SK-MEL-5 (cell line): ENCODE measurements at places on chromosomes 3 and 15. TPM values are rescaled to one million over a fixed set of nuclear protein-coding genes. Genes with fewer than 3 reads are reported as not detected.

The DNASE1L3 gene
- total RNA-seq: 1.3 TPM in 1 of 2 replicates, not detected in the other

DNA sequence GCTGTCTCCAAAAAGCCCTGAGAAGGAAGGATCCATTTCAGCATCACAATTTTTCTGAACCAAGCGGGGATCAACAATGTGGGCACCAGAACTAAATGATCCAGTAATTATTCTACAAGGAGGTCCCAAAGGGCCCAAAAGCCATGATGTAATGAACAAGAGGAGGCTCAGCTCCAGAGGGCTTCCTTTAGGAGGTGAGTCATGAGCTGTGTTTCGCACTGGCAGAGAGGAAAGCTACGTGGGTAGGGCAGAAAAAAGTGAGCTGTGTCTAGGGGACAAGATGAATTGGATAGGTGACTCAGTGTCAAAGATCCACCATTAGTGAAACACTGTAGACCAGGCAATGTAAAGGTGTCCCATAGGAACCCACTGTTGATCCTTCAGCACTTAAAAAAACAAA is 113.4 kb downstream of the RORA start:
- no peak for DNase-seq

GRCh38 chr3:156664831-156665178 is 9.6 kb upstream of the TIPARP start:
- DNase-seq: no peak

DNA sequence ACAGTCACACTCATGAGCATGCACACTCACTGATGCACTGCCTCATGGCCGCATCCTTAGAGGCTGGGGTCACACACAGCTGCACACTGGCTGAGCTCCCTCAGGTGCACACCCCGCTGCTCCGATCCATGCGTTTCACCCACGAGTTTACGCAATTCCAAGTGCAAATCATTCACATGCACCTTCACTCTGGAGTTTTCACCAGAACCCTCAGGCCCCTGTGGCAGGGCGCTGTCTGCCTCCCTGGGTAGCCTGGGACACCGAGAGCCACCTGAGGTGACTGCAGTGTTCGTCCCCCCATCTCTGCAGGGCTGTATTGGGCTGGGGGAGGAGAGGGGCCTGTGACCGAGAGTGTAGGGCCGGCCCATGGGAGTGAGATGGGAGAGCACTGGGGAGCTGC is 134.8 kb downstream of the FBLN2 start:
- no peak for DNase-seq

DNA sequence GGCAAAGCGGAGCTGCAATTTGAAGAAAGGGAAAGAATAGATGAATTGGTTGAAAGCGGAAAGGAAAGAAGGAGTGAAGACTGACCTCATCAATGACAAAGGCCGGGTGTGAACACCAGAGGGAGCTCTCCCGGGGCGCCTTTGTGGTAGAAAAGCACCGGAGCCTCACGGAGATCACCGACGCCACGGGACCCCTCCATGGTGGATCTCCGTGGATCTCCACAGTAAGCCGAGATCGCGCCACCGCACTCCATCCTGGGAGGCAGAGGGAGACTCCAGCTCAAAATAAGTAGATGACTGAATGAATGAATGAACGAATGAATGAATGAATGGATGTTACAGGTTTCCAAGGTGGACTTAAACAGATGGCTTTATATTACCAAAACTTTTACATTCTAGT is 25.0 kb downstream of the GPR160 start:
- no peak for DNase-seq

The SLC22A14 gene
- total RNA-seq: not detected in 2 replicates

- DNase-seq: peak; percentile 88
Measured at GRCh38 chr15:80991421-80991820, 1.8 kb upstream of the MESD start.

GRCh38 chr3:194730365-194730764 is 44.7 kb downstream of the FAM43A start:
- no peak for DNase-seq

The GABRG3 gene
- 3.1 and 6.3 TPM in 2 replicates for total RNA-seq

GRCh38 chr15:57149196-57149595 is 227.1 kb upstream of the CGNL1 start:
- DNase-seq: no peak

The CORO2B gene
- 0.13 TPM in 1 of 2 replicates, not detected in the other for total RNA-seq

- DNase-seq: no peak
Measured at GRCh38 chr3:4224331-4224730, 78.8 kb upstream of the SETMAR start.

The SLC35G2 gene
- total RNA-seq: 18.5 and 22.7 TPM in 2 replicates

- DNase-seq: peak; percentile 76
Measured at GRCh38 chr3:185362850-185363661, at the start of gene MAP3K13. MAP3K13 (plus strand) TSS chr3:185363136; CDS start chr3:185428582, 65,446 bp downstream.

DNA sequence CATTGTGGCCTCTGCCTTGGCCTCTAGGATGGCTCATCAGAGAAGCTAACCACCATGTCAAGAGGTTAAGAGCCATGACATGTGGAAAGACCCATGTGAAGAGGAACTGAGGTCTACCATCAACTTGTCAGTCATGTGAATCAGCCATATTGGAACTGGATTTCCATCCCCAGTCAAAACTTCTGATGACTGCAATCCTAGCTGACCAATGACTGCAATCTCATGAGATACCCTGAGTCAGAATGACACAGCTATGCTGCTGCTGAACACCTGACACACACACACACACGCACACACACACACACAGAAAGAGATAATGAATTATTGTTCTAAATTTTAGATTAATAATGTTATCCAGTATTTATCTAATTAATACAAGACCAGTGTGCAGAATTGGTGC is 337.5 kb upstream of the LMCD1 start:
- no peak for DNase-seq

The SLC28A1 gene
- not detected in 2 replicates for total RNA-seq

DNA sequence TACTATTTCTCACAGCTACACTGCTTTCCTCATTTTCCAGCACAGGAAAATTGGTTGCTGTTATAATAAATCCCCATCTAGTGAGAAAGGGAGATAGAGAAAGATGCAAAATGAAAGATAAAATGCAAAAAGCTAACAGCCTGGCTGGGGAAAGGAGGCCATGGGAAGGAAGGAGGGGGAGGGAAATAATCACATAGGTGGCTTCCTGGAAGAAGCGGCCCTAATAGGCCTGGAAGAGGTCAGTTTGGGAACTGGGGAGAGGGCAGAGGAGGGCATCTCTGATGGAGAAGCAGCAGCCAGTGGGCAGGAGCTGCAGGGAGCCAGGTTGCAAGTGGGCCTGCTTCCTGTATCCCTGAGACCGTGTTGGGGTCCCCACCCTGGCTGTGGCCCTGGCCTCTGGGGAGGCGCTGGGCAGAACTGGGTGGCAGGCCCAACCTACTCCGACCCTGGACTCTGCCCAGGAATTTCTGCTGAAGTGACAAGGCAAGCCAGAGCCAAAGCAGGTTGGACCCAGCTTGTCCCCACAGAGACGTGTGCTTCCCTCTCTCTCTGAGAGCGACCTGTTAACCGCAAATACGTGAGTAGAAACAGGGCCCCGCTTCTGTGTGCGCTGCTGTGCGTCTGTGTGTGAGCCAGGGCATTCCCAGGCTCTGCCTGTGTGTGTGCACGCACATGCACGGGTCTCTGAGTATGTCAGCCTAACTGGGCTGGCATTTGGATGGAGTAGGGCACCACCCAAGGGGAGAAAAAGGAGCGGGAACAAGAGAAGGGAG is 1.9 kb downstream of the SLC28A1 start:
- no peak for DNase-seq

DNA sequence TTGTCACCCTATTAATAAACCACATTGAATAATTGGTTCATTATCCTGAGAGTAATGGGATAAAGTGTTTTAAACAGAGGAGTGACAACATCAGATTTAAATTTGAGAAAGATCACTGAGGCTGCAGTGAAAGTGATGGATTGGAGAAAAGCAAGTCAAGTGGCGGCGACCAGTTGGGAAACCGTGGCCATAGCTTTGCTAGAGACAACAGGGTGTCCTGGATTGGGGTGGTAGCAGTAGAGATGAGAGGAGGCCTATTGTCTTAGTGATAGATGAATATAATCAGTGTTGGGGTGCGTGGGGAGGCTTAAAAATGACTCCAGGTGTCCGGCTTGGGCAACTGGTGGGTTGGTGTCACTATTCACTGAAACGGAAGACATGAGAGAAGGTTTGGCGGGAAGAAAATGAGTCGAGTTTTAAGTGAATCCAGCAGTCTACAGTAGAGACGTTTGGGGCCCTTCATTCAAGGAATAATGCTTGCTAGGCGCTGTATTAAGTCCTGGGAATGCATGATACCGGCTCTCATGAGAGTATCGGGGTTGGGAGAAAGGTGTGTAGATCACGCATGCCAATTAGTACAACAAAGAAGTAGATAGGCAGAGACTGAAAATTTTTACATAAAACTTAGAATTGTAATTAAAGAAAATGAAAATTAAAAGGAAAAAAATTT is 819 bp downstream of the NEK4 start:
- no peak for DNase-seq

The ISG20 gene
- total RNA-seq: 121 and 125 TPM in 2 replicates

- no peak for DNase-seq
Measured at GRCh38 chr15:84814916-84815315, 2.2 kb upstream of the ALPK3 start.
